Astrocyte of the cerebellum (primary cell): ENCODE measurements at places on chromosomes 1 and 21.

- no peak for DNase-seq
Observed at GRCh38 chr1:222653178-222653827, 35.4 kb downstream of the MIA3 start.

- no peak for DNase-seq
Observed at GRCh38 chr1:100720101-100720500, 559 bp downstream of the VCAM1 start.

GRCh38 chr21:42346866-42347600 lies 3.8 kb downstream of the TFF2 start:
- DNase-seq = no peak

- DNase-seq = no peak
Observed at GRCh38 chr1:92756537-92756936, 28.4 kb downstream of the EVI5 start.

DNA sequence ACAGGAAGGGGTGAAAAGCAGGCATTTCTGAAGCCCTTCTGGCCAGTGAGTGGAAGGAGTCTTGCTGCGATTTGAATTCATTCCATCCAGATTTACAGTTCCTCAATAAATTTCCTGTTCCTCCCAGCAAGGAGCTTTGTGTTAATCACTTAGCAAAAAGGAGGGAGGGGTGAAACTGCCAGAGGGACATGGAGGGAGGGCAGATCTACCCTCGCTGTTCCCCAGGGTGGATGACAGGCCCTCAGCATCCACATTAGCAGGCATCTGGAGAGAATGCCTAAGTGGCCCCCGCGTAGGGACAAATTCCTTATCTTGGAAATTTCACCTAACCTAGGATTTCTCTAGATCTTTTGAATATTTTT lies 1.2 kb downstream of the ETV3 start:
- no peak for DNase-seq

- DNase-seq = no peak
Observed at GRCh38 chr1:233951804-233952203, 47.3 kb downstream of the SLC35F3 start.

DNA sequence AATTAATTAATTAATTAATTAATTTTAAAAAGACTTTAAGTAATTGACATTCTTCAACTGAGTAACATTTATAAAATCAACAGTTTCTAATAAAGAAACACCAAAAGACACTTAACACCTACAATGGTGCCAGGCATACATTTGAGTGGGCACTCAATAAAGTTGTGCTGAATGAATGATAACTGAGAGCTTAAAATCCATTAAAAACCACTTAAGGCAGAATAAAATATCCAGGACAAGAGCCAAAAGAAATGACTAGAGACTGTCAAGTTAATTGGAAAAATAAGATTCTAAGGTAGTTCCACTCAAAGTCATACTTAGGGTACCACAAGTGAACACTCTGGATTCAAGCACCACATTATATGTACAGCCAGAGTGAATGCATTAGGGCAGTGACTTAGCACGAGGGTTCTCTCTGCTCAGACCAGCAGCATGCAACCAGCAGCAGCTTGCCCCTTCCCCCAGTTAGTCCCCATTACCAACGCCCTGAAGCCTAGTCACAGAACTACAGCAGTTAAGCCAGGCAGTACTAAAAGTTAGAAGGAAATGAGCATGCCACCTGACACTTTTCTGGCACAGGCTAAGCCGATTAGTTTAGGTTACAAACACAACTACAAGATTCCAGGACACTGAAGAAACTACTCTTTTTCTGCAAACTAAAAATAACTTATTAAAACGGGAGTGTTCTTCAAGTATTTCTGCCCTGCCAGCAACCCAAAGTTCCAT lies 46.5 kb downstream of the LUZP1 start:
- DNase-seq = peak; percentile 50

DNA sequence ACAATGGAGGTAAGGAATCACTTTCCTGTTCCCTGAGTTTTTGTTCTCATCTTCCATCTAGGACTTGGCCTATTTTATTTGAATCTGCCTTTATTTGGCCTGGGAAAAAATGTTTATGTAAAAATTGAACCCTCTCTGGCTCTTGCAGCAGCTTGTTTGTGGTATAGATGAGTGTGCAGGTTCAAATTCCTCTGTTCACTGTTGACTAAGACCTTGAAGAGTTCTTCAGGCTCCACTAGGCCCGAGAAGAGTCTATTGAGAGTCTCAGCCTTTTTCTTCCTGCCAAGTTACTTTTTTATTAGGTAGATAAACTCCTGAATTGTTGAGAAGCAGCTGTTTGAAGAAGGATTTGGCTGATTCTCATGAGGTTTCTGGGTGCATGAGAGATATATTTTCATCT lies 248.8 kb upstream of the ADGRL2 start:
- no peak for DNase-seq

DNA sequence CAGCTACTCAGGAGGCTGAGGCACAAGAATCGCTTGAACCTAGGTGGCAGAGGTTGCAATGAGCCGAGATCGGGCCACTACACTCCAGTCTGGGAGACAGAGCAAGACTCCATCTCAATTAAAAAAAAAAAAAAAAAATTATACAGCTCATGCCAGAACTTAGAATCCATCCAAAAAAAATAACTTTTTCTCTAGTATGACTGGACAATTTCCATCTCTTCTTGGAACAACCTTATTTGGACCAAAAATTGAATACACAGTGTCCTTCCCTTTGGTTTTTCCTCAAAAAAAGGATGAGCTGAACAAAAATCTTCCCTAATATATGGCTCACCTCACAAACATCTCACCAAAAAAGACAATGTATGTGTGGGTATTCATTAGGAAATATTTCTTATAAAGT lies 73.7 kb downstream of the TOR3A start:
- no peak for DNase-seq

DNA sequence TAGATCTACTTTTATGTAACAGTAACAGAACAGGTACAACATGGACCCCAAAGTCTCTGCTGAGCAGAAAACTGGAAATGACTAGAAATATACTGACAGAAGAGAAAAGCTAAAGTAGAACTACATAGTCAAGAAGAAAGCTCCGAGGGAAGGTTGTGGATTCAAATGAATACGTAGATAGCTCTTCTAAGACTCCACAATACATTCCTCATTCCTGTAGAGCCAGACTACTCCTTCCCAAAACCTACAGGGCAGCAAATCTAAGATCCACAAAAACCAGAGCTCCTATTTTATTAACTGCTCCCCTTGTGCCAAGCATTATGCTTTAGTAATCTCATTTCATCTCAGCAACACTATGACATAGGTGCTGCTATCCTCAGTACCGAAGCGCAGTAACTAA lies 35.2 kb downstream of the ARID4B start:
- DNase-seq = no peak

- no peak for DNase-seq
Observed at GRCh38 chr1:56686169-56686568, 41.1 kb downstream of the PRKAA2 start.
